ENCODE measurements at places on chromosomes 5 and 9.

- DNase-seq: no peak
Observed at GRCh38 chr9:17878810-17879370, 300.0 kb downstream of the SH3GL2 start.

DNA sequence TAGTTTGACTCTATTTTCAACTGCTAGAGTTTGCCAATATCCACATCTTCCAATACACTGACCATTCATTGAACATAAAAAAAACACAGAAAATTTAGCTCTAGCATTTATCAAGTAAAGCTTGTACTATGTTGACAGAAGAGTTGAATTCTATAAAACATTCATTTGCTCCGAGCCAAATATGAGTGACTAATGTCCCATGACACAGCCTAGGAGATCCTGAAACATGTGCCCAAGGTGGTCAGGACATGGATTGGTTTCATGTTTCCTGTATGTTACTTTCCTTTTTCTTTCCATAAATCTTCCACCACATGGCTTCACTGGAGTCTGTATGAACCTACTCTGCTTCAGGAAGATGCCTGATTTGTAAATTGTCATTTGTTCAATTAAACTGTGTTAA, 122.4 kb upstream of the PRDM9 start:
- no peak for DNase-seq

DNA sequence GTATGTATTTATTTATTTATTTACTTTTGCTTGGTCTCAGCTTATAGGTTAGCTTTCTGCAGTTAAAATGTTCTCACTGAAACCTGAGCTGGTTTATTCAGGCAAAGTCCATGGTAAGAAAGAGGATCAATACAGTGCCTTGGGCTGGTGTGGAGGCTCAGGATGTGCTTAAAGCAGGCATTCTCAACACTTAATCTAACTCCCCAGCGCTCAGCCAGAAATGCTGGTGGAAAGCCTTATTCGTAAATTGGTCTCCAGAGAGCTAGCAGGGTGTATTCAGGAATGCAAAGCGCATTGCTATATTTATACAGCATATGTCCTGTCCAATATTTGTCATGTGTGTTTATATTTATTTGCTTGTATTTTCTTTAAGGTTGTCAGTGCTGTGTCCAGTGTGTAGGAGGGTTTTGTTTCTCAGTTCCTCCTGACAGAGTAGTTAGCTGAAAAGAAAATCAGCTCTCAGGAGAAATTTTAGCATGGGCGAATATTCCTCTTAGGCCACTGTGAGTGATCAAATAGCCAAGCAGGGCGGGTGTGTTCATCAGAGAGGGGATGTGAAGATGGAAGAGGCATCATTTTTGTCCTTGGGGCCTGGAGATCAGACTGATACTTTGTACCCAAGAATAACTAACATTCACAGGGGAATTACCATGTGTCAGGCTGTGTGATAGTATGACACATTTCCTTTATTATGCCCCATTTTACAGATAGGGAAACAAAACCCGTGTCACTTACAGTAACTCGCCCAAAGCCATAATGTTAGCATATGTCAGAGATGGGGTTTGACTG, 65.8 kb downstream of the DOCK2 start:
- no peak for DNase-seq

DNA sequence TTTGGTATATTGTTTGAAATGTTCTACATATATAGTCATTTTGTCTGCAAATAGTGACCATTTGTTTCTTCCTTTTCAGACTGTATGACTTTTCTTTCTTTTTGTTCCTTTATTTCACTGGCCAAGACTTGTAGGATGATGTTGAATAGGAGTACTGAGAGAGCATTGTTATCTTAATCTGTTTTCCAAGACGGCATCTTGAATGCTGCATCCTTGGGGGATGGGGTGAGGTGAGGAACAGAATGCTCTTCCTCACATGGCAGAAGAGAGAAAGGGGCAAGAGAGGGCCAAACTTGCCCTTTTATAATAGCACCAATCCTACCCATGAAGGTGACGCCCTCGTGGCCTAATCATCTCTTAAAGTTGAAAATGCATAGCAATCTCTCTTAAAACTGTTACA, 3.7 kb upstream of the ZNF510 start:
- DNase-seq: no peak

GRCh38 chr9:4442806-4443205, 47.5 kb upstream of the SLC1A1 start:
- no peak for DNase-seq

DNA sequence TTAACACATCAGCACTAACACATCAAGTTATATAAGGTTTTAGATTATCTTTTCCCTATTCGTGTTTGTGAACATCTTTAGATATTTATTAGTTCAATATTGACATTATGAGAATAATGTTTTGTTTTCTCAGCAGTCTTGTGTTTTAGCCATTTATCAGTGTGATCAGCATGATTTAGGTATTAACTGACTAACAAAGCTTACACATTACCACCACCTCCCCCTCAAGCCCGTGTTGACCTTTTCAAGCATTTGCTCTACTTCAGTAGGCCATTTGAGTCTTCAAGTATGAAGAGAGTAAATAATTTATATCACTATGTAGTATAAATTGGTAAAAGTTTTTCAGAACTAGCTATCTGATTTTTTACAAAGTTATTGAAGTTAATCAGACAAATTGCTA, 6.9 kb downstream of the PBX3 start:
- no peak for DNase-seq

DNA sequence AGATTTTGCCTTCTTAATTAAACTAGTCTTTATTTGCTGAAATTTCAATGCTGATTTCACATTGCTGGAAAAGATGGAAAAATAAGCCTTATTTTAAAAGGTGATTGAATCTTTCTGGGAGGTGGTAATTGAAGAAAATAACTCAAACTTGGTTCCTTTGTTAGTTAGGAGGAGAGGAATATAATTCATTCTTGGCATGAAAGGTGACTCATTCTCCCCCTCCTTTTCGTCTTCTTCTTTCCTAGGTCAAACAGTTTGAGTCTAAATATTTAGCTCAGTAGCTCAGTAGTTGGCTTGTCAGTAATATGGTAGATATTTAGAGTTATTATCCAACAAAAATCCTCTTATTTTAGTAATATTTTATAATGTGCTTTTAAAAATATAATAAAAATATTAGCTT, 353.9 kb upstream of the MEF2C start:
- no peak for DNase-seq

DNA sequence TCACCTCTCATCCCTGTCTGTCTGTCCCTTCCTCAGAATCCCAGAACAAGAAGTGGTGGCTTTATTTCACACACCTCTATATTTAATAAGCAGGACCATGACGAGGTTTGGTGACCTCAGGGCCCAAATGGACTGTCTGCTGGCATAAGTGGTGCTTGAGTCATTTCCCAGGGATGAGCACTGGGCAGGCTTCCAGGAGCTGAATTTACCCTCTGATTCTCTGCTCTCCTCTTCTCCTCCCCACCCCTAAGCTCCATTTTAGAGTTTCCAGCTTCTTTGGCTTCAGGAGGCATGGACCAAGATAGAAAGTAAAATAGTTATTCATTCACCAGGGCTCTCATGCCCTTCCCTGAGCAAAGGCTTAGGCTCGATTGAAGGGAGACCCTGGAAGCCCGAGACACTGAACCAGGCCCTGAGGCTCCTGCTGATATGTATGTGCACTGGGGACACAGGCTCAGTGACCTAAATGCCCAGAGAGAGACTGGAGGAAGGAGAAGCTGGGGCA, 69.1 kb downstream of the PPARGC1B start:
- DNase-seq: peak; percentile 63

DNA sequence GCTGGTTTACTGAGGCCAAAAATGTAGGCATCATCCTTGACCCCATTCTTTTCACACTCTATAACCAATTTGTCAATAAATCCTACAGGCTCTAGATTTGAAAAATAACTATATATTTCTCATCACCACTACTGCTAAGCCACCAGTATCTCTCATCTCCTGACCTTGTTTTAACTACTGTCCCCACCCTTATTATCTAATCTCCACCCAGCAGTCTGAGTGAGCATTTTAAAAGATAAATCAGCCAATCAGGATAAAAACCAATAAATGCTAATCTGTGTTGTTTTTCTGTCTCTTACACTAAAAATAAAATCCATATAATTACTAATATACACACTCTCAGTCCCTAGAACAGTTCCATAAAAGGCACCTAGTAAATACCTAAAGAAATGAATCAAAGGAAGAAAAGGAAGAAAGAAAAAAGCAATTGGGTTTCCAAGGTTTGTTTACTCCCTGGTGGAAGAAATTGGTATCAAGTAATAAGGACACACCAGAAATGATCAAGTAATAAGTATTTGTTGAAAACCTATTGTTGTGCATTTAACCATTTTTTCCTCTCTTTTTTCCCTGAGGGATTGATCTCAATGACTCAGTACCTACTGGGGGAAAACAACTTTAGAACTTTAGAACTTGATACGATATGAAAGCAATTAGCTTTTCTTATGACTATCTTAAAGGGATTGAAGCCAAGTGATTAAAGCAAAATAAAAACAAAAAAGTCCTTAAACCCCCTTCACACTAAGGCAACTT, 19.3 kb downstream of the MRPS27 start:
- no peak for DNase-seq

GRCh38 chr9:70580606-70581195, 166.2 kb upstream of the KLF9 start:
- DNase-seq: no peak

DNA sequence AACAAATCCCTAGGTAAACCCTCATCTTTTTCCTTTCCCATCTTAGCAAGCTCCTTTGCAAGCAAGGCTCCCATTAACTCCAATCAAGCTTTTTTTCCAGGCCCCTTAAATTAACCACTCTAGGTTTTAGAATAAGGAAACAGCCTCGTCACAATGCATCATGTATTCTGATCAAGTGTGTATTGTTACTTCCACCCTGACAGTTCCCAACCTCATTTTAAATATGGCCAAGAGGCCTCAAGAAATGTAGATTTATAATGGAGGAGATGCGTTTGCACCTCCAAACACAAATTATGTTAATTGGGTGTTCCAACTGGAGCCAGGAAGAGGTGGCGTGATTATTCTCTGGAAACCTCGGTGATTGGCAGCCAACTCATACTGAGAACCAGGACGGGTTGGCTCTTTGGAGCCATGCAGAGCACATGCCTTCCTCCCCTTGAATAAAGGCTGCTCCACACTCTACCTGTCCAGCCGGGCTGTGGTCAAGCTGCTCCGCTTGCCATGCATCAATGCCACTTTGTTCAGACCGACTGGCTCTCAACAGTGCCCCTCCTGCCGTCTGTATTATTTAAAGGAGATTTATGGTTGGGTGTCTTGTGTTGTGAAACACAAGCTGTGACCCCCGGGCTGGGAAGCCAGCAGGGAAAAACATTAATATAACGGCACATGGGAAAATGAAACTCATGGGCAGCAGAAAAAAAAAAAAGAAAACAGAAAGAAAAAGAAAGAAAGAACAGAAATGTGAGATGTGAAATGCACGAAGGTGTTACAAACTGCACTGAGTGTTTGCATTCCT, 191.1 kb downstream of the EBF1 start:
- no peak for DNase-seq

GRCh38 chr5:123035360-123035917, 1.1 kb downstream of the PPIC start:
- peak; percentile 21 for DNase-seq

DNA sequence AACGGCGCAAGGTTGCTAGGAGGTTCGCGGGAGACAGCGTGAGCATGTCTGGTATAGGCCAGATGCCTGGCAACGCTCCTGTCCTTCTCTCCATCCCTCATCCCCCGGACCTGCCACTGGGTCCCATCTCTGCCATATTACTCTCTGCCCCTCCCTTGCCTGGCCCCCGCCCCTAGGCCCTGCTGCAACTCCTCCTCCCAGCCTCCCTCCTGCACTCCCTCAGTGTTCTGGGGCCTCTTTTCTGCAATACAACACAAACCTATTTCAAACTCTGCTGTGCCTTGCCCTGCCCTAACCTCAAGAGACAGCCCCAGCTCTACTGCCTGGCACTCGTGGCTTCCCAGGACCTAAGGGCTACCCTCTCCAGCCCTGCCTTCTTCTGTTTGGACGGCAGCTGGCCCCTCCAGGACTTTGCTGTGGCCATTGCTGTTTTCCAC, 8.9 kb upstream of the DBN1 start:
- no peak for DNase-seq

DNA sequence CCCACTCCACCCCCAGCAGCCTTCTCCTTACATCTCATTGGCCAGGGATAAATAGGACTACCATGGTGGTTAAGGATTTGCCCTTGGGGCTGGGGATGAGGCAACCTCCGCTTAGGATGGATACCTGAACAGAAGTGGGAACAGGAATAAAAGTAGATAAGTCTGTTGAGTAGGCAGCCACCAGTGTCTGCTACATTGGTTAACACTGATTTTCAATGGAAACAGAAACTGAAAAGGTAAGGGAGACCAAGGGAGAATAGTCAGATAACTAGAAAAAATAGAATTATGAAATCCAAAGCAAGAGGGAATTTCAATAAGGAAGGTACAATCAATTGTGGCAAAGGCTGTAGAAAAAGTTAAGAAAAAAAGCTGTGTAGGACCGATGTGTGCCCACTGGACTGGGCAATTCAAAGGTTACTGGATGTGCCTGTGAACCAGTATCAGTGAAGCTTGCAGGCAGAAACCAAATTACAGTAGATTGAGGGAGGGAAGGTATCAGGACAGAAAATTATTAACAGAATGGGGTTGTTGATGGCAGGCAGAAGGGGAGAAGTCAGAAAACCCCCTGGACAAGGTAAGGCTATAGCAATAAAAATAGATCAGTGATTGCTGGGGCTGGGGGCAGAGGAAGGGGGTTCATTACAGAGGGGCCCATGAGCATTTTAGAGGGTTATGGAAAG, 48.7 kb downstream of the DNAJC21 start:
- no peak for DNase-seq

- no peak for DNase-seq
Observed at GRCh38 chr9:133113949-133114885, 6.8 kb downstream of the RALGDS start.

- no peak for DNase-seq
Observed at GRCh38 chr5:93930098-93930497, 188.7 kb upstream of the POU5F2 start.

- peak; percentile 23 for DNase-seq
Observed at GRCh38 chr5:80127116-80127552, 92.0 kb downstream of the THBS4 start.

GRCh38 chr9:84898188-84898587, 228.7 kb downstream of the NTRK2 start:
- DNase-seq: no peak

- no peak for DNase-seq
Observed at GRCh38 chr5:154945695-154946301, 4.9 kb downstream of the MRPL22 start.

DNA sequence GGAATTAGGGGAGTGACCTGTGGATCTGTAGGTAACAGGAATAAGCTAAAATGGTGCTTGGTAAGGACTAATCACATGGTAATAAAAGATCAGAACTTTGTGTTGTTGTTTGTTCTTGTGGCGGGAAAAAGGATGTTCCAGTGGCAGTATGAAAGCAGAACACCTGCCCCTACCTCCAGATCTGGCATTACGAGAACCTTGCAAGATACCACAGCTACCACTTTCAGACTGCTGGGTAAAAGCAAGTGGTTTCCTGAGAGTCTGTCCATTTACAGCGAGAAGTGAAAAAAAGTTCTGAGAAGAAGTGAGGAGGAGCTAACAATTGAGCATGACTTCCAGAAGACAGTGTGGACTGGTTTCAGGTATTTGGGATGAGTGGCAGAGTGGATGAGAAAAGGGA, 252.5 kb downstream of the TLE4 start:
- no peak for DNase-seq

- DNase-seq: no peak
Observed at GRCh38 chr9:84238652-84239051, 101.9 kb downstream of the SLC28A3 start.

GRCh38 chr5:56588636-56589480, 226.5 kb upstream of the MAP3K1 start:
- DNase-seq: peak; percentile 9

- no peak for DNase-seq
Observed at GRCh38 chr9:81083067-81083466, 606.3 kb downstream of the TLE1 start.

- DNase-seq: no peak
Observed at GRCh38 chr9:120569556-120569955, 10.4 kb downstream of the CDK5RAP2 start.

Data from stromal cell of bone marrow (primary cell).